ENCODE measurements at places on chromosomes 2 and 18. TPM values are rescaled to one million over a fixed set of nuclear protein-coding genes. Genes with fewer than 3 reads are reported as not detected.

DNA sequence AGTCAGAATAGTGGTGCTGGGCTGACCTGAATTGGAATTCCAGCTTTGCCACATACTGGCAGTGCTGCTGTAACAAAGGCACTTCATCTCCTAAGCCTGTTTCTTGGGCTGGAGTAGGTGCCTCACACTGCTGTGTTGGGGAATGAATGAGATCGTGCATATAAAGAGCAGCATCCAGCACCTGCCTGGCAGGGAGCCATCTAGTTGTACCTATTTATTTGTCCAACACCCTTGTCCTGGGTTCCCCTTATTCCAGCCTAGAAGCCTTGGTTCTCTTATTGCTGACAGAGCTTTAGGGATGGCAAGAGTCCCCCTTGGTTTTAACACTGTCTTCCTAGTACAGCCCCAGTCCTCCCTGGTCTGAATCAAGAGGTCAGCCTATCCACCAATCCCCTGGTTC, 275.3 kb upstream of the RAB12 start:
- DNase-seq: no peak

- no peak for DNase-seq
Observed at GRCh38 chr2:47675196-47675825, 107.6 kb upstream of the MSH6 start.

DNA sequence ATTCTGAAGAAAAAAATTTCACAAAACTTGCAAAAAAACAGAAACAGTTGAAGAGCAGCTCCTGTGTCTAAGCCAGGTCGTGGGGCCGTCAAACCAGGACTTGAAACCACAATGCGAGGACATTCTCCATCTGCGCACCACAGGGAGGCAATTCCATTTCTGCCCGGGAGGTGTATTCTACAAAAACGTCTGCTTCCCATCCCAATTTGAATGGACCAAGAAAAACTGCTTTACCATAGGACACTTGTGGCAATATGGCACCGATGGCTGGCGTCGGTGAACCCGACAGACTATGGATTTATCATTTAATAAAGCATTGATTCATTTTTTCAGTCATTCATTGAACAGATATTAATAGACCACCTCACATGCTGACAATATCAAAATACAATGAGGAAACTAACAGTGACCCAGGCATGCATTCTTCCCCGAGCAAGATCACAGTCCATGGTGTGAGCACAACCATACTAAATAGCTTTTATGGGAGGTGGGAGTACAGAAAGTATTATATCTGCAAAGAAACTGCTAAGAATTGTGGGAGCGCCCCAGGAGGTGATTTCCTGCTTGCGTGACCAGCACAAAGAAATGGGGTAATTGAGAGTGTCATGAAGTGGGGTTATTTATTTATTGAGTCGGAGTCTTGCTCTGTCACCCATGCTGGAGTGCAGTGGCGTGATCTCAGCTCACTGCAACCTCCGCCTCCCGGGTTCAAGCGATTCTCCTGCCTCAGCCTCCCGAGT, 10.5 kb upstream of the ZAP70 start:
- no peak for DNase-seq

GRCh38 chr2:194103941-194104659, 1552.9 kb upstream of the SLC39A10 start:
- DNase-seq: no peak

GRCh38 chr2:239363946-239364637, 36.7 kb downstream of the HDAC4 start:
- DNase-seq: no peak

GRCh38 chr2:24382363-24383073, 22.2 kb upstream of the ITSN2 start:
- no peak for DNase-seq

- DNase-seq: no peak
Observed at GRCh38 chr2:135791418-135792190, 45.4 kb downstream of the LCT start.

DNA sequence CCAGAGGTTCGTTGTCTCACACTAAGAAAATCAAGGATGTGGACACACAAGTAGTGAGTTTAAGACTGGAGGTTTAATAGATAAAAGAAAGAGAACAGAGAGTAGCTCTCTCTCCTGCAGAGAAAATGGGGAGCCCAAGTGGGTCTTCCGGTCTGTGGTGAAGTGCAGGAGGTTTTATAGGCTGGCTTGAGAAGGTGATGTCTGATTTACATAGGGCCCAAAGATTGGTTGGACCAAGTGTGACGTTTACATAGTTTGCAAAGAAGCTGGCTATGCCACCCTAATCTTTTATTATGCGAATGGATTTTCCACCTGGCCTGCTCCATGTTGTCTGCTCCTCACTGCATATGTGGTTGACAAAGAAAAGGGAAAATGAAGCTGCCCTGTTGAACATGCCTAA, 430.4 kb upstream of the TRIB2 start:
- DNase-seq: no peak

DNA sequence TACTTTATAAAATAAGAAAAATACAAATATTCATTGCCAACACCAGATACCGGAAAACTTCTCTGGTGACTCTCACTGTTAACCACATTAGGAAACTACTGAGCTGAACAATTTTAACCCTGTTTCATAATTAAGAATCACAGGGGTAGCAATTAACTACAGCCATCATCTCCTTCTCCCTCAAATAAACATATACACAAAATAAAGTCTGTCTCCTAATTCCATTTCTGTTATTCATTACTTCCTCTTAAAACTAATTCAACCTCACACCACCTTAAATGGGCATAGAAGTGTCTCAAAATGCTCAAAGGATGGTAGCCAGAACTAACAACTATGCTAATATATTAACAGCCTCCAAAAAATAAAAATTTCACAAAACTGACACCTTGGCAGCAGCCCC, 60.7 kb downstream of the ACVR1 start:
- DNase-seq: no peak

DNA sequence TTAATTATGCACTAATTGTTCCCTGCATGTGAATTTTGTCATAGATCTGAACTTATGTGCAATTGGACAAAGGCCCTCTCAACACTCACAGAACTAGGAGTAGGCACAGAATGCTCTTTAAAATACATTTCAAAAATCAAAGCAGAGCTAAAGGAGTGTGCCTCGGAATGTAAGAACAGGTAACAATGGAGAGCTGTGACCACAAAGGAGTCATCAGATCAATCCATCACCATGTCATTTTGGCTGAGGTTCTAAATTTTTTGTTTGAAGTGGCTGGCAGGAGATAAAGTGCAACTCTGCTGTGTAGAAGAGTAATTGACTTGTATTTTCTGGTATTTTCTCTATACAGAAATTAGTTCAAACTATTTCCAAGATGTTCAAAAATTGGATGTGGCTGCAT, 155.4 kb downstream of the NRP2 start:
- no peak for DNase-seq

DNA sequence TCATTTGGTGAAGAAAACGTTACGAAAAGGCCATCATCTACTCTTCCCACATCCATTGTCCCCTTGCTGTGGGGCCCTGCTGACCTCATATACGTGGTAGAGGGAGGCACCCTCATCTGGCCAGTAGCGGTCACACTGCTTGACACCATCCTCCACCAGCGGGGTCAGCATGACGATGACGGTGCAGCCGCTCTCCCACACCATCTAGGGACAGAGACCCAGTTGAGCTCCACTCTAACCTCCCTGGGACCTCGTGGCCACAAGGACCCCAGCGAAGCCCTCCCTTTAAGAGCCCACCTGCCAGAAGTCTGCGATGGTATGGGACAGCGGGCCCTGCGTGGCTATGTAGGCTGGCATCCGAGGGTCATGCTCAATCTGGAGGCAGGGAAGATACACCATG, 13.1 kb downstream of the PTPRN start:
- DNase-seq: no peak

GRCh38 chr18:33744032-33744697, 166.1 kb downstream of the ASXL3 start:
- DNase-seq: no peak

DNA sequence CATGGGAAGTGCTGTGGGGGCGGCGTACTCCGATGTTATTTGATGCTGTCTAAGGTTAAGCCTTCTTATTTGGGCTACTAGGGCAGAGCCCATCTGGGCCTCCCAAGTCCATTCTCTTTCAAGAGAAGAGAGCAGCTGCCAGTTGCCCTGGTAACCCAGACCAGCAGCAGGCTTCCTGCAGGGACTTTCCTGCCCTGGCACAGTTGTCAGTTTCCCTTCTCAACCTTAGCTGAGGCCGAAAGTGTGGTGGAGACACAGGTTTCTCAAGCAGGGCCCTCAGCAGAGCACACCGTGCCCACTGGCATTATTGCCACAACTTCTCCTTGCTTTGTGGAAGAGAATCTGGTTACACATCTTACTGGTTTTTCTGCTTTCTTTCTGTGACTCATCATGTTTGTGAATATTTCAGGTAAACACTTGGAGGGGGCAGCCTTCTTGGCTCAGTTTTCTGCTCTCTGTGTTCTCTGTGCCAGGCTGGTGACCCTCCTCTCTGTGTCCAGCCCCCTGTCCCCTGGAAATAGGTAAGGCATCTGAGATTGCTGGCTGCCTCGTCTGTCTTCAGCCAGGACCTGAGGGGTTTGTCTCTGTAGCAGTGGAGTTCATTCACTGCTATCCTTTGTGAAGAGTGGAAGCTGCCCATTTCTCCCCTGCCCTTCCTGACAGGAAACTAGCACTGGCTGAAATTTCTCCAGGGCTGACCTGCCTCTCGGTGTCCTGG, 111.0 kb downstream of the B3GNT2 start:
- peak; percentile 84 for DNase-seq

- no peak for DNase-seq
Observed at GRCh38 chr2:208000701-208001395, 24.5 kb downstream of the PLEKHM3 start.

DNA sequence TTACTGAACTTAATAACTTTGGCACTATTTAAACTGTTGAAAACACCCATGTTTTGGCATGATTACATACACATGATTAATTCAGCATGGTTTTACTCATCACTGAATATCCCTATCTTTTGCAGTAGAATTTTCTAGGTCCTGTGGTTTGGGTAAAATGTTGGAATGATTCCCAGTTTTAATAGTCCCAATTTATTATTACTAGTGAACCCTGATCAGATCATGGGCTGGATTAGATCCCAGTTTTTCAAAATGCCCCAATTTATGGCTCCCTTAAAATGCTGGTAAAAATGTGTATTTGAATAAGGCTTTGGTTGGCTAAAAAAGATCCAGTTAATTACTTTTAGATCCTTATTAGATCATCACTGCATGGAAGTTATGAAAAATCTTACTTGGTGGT, 273.6 kb upstream of the NRP2 start:
- no peak for DNase-seq

- no peak for DNase-seq
Observed at GRCh38 chr2:66849153-66849755, 414.3 kb downstream of the MEIS1 start.

GRCh38 chr2:238129166-238130010, 9.1 kb upstream of the KLHL30 start:
- DNase-seq: no peak

DNA sequence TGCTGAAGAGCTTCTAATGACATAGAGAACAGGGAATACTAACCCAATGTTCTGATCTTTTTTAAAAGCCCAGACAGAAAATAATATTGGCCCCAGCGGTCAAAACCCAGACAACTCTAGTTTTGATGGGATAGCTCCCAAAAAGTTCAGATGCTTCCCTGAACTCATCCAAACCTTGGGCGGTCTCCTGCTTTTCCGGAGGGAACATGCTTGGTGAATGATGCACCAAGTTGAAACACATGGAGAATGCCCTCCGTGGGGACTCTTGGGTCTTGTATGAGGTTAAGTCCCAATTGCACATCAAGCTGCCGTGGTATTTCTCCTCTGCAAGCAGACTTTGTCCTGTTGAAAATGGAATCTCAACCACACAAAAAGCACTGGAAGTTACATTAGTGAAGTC, 120.7 kb upstream of the CTAGE1 start:
- DNase-seq: no peak

- no peak for DNase-seq
Observed at GRCh38 chr2:175647058-175647457, 355.0 kb downstream of the LNPK start.

DNA sequence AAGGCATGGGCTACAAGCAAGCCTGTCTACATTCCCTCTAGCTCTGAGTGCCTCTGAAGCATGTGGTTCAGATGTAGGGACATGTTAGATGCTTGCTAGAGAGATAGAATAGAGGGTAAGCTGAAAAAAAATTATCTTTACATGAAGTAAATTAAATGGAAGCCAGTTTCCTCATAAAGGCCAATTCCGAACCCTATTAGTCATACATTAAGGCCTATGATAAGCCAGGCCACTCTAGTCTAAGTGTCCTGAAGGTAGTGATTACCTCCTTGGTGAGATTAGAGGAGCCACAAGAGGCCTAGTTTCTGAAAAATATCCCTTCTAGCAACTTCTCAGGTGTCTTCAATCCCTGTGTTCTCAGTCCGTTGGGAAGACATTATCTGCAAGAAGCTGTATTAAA, 72.4 kb upstream of the NPAS2 start:
- DNase-seq: no peak

DNA sequence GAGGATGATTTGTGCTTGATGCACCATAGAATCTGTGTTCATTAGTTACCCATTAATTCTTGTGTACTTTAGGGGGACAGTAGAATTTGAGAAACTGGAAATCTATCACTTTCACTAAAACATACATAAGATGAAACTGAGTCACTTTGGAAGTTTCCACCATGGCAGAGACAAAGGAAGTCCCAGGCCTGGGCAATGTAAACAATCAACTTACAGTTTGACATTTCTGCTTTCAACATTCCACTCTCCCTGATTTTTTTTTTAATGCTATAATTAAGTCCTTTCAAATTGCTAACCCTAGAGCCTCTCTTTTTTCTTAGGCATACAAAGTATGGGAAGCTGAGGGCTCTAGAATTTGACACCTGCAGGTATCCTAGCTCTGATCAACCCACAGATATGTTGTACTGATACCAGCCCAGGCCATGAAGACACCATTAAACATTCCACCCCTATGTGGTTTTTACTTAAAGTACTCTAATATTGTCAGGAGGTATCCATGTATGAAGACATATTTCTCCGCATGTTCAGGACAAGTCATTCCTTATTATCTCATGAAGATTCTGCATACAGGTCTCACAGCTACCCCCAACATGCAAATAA, 88.5 kb upstream of the GLS start:
- DNase-seq: no peak

Gene DHRS9
- 7.8 TPM for total RNA-seq

Gene GRP
- 1.6 TPM for total RNA-seq

Gene UCN
- 0.80 TPM for total RNA-seq

Gene ALPG
- not detected for total RNA-seq

Gene RESP18
- total RNA-seq: not detected

Gene VAMP5
- total RNA-seq: 50.8 TPM

Gene RGPD4
- not detected for total RNA-seq

Gene MFSD2B
- not detected for total RNA-seq

Gene HYCC2
- total RNA-seq: 16.4 TPM

Gene ZAP70
- 7.3 TPM for total RNA-seq

Gene RAD51AP2
- total RNA-seq: 0.16 TPM

Gene DES
- total RNA-seq: 17.1 TPM

Gene NFU1
- total RNA-seq: 49.8 TPM

Gene ANO7
- total RNA-seq: 0.98 TPM

Gene ADD2
- total RNA-seq: 1.9 TPM

Gene SLC35F6
- total RNA-seq: 55.1 TPM

Gene CRACDL
- 10.8 TPM for total RNA-seq

Gene VWC2L
- not detected for total RNA-seq

All from breast epithelium (tissue), 4 donors.